ENCODE measurements at places on chromosomes 7 and 10.

- DNase-seq: peak; percentile 30
Observed at GRCh38 chr7:128938544-128939074, 882 bp downstream of the IRF5 start.

DNA sequence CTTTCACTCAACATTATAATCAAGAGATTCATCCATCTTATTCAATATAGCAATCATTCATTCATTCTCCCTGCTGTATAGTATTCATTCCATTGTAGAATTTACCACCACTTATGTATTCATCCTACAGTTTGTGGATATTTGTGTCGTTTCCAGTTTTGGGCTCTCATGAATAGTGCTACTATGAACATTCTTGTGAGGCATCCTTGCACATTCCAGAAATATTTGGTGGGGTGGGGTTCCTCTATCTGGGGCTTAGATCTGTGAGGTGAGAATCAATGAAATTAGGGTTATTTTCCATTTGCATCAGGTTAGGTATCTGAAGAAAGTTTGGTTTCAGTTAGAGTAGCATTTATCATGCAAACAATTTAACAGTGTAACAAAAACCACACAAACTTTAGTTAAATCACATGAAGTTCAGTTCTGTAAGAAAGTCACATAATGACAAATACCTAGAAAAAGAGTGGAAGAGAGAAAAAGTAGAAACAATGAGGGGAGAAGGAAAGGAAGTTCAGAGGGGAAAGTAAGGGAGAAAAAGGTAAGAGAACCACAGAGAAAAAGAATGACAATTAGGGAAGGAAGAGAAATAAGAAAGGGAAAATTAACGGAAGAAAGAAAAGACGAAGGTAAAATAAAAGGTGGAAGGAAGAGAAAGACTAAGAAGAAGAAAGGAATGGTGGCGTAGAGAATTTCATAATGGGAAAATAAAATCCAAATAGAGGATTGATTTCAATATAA, 25.3 kb upstream of the CBLL1 start:
- DNase-seq: no peak

- DNase-seq: no peak
Observed at GRCh38 chr10:15175587-15175986, 7.1 kb upstream of the NMT2 start.

DNA sequence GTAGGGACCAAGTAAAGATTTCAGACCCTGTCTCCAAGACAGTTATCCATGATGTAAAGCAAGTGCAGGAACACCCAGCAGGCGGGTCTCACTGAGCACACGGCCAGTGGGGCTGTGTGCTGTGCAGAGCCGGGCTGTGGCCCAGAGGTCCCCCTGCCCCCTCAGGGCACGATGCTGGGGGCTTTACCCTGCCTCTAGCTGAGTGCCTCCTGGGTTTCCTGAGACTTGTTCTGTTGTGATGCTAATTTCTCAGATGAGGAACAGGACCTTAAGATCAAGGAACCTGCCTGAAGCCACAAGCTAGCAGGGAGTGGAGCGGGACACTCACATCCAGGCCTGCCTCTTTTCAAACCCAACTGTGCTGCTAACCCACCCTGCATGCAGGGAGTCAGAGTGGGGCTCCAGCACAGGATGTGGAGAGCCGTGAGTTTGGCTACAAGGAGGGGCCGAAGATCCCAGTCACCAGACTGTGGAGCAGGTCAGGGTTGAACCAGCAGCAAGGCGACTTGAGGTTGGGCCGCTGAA, 76.1 kb upstream of the LYZL2 start:
- DNase-seq: peak; percentile 40

DNA sequence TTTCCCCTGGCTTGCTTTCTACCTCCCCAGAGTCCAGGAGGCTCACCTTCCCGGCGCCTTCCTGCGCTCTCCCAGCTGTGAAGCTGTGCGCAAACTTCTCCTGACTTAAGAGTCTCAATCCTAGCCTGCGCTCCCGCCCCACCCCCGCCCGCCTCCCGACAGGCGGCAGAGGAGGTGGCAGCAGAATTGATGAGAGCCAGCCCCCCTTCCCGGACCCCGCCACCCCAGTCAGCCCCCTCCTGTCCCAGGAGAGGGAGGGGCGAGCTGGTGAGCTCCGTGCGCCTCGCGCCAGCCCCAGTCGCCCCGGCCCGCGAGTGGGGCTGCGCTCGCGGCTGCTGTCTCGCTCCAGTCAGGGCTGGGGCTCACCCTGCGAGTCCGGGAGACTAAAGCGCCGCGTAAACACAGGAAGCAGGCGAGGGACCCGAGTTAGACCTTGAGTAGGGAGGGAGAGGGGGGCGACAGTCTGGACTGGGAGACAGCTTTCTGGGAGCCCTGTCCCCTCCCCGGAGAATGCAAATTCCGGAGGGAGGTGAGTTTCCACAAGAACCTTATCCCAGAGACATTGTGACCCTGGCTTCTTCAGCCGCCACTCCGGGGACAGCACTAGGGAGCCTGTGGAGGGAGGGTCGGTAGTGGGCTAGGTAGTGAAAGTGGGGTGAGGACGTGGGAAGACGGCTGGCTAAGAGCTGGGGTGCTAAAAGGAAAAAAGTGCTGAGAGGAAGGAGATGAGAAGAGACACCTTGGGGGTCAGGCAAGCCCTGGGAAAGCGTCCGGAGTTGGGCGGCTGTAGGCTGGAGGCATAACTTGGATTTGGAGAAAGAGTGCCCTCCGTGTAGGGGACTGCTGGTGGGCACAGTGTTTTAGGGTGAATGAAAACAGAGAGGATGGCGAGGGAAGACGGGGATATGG, at the start of gene CALCR:
TSS of gene CALCR (minus strand) at position 79 of the 909 bp plus-strand sequence. CDS start 87,743 bp downstream, outside the sequence.
- no peak for DNase-seq

DNA sequence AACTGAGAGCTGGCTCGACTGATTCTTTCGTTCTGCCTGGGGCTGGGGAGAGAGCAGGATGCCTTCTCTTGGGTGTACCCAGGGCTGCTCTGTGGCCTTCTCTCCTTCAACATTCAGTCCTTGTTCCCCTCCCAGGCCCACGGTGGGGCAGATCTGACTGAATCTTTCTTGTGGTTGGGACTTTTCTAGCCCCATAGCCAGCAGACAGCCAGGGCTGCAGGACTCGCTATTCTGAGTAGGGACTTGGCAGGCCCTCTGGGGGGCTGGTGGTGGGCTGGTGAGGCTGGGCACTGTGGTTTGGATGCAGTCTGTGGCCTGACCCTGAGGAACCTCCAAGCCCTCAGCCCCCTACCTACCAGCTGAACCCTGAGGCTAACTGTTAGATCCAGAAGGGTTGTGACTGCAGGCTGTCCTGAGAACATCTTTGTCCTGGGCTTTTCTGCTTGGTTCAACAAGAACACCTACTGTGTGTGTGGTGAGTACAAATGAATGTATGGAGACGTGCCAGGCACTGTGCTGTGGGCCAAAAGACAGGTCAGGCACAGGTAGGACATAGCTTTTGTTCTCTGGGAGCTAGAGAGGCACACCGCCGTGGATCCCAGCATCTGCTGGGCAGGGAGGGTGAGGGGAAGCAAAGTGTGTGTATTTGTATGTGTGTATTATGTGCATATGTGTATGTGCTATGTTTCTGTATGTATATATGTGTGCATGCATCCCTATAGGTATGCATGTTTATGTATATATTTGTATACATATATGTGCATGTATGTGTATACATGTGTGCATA, 2.1 kb upstream of the PALD1 start:
- DNase-seq: peak; percentile 32

DNA sequence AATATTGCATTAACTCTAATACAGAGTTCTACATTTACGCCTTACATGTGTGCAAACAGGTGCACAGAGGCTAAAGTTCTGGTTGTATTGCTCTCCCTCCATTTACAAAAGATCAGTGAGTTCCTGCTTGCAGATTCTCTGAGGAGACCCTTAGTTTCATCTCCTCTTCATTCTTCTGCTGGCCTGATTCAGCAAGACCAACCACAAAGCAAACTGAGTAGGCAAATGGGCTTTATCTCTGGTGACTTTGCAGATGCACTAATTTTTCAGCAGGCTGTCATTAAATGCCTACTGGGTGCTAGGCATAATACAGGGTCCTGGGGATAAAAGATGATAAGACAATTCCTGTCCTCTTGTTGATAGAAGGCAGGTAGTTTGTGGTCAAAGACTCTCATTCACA, 56.4 kb downstream of the MET start:
- no peak for DNase-seq

DNA sequence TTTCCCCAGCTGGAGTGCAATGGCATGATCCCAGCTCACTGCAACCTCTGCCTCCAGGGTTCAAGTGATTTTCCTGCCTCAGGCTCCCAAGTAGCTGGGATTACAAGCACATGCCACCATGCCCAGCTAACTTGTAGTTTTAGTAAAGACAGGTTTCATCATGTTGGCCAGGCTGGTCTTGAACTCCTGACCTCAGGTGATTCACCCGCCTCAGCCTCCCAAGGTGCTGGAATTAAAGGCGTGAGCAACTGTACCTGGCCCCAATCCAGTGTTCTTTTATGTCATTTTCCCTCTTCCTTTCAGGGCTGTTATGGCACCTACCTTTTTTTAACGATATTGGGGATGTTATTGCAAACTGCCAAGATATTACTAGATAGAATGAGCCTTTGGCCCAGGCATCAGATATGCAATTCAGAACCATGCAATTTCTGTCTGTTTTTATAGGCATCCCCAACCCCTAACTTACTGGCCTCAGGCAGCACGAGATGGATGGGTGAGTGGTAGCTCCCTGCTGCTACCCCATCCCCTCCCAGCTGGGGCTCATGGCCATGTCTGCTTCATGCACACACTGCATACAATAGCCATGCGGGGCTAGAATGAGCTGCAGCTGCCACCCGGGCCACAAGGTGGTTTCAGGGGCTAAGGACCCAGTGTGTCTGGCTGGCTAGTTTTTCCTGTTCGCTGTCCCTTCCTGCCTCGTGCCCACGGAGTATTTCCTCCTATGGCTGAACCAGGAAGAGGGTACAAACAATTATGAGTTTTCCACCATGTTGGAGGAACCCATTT, 1080.1 kb upstream of the SORCS1 start:
- DNase-seq: no peak
